ENCODE measurements at places on chromosomes 2 and 18. TPM values are rescaled to one million over a fixed set of nuclear protein-coding genes. Genes with fewer than 3 reads are reported as not detected.

ONECUT2 gene
- 0.01 TPM for polyA plus RNA-seq

TP53I3 gene
- polyA plus RNA-seq = 63.8 TPM

TLK1 gene
- 8.5 TPM for polyA plus RNA-seq

CDCA7 gene
- polyA plus RNA-seq = 0.69 TPM

HS1BP3 gene
- polyA plus RNA-seq = 41.4 TPM

ZNF396 gene
- 2.4 TPM for polyA plus RNA-seq

PTPN2 gene
- polyA plus RNA-seq = 77.6 TPM
